ENCODE measurements at places on chromosomes 2 and 18.

DNA sequence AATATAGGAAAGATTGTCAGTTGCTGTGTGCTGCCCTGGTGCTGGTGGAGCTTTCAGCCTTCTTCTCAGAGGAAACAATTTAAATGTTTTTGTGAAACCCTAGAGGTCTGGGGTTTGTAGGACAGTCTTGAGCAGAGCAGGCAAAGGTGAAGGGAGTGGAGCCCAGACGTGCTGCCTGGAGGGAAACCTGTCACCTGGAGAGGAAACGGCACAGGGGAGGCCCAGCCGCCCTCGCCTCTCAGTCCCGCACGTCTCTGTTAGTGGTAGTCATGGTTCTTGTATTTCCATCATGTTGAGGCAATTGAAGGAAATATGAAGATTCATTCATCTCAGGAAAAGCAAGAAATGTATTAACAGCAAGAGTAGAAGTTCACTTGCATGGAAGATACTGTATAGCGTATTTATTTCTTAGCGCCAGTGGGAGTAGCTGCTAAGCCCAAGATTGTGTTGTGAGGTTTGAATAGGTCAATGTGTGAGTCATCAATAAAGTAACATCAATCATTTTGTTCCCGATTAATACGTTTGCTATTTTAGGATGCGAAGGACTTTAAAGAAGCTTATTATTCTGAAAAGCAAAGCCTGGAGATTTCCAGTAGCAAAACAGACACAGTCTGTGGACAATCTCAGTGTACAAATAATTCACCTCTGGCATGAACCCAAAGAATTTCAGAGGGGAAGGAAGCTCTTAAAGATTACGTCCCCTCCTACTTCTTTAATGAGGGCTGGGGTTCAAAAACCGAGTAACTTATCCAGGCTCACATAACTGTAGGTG lies 70.4 kb downstream of the LRRFIP1 start:
- DNase-seq = no peak

DNA sequence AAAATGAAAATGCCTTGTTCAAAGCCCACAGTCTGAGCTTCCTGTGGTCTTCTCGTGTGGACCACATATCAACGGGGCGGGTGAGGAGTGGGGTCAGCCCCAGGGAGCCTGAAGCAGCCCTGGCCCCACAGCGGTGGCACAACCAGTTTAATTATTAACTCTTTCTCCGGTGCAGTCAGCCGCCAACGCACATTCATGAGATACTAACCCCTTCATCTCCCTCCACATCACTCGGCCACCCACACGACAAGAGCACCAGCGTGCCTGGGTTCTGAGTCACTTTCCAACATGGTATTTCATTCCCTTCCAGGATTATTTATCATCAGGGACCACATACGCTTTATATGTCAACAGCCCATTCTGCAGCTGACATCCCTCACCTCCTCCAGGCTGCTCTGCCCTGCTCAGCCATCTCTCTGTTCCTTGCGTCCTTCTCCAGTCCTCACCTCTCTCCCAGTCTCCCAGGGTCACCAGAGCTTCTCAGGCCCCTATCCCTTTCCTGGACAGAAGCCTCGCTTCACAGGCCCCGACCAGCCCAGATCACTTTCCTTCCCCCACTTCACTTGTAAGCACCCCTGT lies 48.0 kb upstream of the ID2 start:
- DNase-seq = no peak

DNA sequence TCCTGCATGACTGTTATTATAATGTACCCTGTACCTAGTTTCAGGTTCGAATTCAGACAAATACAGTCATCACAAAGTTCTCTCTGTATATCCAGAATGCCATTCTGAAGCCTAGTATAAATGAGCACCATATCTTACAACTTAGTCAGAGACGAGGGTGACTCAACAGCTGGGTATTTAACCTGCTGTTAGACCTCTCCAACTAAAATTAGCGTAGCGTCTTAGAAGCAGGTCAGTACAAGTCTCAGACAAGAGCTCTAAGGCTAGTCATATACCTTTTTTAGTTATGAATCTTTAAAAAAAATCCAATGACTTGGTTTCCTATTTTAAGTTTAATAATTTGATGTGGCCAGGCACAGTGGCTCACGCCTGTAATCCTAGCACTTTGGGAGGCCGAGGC lies 74.1 kb downstream of the CABYR start:
- DNase-seq = no peak

DNA sequence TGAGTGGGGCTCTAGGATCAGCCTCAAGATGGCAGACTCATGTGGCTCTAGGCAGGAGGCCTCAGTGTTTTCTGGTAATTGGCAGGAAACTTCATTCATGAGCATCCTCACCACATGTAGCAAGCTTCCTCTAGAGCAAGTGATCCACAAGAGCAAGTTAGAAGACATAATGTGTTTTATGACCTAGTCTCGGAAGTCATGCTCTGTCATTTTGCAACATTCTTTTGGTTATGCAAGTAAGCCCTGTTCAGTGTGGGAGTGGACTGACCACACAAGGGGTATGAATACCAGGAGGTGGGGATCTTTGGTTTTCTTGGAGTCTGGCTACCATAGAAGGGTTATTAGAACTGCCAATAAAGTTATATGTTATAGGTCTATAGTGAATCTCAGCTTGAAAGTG lies 66.8 kb upstream of the STK39 start:
- no peak for DNase-seq

- no peak for DNase-seq
Measured at GRCh38 chr2:43169987-43170386, 56.4 kb downstream of the ZFP36L2 start.

- DNase-seq = peak; percentile 33
Measured at GRCh38 chr2:187527262-187527661, 27.0 kb downstream of the TFPI start.

GRCh38 chr18:5582849-5583681 lies 39.3 kb upstream of the EPB41L3 start:
- no peak for DNase-seq

DNA sequence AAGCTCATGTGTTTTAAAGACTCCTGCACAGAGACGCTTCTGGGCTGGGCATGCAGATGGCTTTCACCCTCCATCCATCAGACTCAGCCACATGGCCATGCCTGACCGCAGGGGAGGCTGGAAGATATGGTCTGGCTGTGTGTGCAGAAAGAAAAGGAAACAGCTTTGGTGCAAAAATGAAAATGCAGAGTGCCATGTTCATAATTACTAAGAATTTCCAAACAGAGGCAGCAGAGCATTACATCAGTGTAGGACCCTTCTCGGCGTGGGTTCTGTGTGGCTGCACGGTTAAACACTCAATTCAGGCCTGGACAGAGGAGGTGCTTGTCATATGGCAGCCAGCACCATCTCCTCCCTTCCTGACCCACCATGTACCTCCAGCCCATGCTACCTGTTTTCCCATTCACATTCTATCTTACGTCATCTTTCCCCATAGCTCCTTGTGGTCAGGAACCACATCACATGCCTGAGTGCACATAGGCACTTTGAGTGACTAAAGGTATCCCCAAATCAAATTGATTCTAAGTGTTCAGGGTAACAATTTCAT lies 200.3 kb upstream of the ID2 start:
- no peak for DNase-seq

DNA sequence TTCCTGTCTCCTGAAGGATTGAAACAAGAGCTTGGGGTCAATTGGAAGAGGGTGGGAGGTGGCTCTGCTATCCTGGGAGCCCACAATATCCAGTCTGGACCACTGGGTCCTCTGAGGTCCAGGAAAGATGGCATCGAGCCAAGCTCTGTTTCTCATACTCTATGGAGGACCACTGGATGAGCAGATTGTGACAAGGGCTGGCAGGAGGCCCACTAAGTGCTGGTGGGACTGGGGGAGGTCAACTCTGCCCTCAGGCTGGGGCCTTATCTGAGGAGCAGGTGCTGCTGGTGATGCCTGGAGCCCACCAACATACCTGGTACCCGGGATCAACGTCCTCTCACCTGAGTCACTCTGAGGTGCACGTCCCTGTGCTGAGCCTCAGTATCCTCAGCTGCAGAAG lies 142.4 kb downstream of the NDUFA10 start:
- DNase-seq = no peak

- no peak for DNase-seq
Measured at GRCh38 chr2:37635504-37636380, 35.7 kb downstream of the CDC42EP3 start.

GRCh38 chr2:42957109-42957860 lies 164.9 kb upstream of the HAAO start:
- DNase-seq = no peak

DNA sequence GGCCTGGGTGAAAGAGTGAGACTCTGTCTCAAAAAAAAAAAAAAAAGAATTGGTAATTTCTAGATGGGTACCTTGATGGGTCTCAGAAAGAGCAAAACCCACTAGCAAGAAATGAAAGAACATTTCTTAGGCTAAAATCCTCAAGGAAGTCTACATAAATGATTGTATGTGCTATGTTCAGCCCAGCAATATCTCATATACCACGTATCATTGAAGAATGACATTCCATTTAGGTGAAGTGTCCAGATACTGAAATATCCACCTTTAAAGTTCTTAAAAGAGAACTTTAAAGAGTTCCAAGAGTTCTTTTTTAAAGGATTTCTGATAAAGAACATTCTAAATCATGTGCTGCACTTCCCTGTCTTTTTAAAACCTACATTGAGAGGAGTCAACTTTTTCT lies 19.2 kb downstream of the NRP2 start:
- no peak for DNase-seq

DNA sequence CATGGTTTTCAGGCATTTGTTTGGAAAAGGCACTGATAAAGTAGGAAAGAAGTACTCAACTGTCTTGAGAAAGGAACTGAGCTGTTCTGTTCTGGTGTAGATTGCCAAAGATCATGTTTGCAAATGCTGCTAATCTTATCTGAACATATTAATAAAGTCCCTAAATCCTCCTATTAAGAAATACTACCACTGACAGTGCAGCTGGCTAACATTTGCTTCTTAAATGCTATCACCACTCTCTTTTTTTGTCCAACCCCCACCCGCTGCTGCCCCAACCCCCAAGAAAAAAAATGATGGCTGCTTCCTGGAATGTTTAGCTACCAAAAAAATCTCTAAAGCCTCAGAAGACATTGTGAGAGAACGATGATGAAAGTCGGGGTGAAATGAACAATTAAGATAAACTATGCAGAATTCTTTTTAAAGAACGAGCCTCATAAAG lies 130.7 kb downstream of the CCBE1 start:
- DNase-seq = no peak

- no peak for DNase-seq
Measured at GRCh38 chr2:57954020-57954419, 92.6 kb upstream of the VRK2 start.

GRCh38 chr2:237920673-237921072 lies 46.1 kb upstream of the UBE2F start:
- no peak for DNase-seq

DNA sequence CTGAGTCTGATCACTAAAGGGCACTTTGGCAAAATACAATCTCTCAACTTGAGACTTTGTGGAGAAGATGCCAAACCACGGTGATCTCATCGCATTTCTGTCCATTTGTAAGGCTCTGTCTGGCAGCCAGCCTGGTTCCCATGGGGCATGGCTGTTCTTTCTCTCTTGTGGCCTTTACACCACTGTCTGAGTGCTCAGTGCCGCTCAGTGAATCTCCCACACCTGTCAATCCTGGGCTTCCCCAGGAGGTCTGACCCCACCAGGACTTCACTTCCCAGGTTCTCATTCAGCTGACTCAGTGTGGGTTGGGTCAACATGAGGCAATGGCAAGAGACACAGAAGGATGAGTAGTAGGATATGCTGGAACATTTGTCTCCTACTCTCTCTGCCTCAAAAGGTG lies 96.8 kb upstream of the TRIB2 start:
- no peak for DNase-seq

All from hindlimb muscle (tissue), 1 donor.